Fibroblast of skin of left quadriceps (primary cell): ENCODE measurements at places on chromosomes 11 and 22.

DNA sequence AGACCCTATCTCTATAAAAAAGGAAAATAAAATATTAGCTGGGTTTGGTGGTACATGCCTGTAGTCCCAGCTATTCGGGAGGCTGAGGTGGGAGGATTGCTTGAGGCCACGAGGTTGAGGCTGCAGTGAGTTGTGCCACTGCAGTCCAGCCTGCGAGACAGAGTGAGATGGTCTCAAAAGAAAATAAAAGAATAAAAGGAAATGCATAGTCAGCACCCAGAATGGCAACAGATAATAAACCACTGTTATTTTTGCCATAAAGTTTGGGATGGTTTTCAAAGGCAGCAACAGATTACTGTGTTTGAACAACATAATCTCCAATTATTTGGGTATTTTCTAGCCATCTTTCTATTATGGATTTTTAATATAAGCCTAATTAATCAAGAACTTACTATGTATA lies 61.9 kb downstream of the ATG16L2 start:
- DNase-seq = no peak

- peak; percentile 42 for DNase-seq
Measured at GRCh38 chr11:90747057-90747456, 524.2 kb upstream of the CHORDC1 start.

- no peak for DNase-seq
Measured at GRCh38 chr22:46596032-46596441, 24.1 kb upstream of the GRAMD4 start.

DNA sequence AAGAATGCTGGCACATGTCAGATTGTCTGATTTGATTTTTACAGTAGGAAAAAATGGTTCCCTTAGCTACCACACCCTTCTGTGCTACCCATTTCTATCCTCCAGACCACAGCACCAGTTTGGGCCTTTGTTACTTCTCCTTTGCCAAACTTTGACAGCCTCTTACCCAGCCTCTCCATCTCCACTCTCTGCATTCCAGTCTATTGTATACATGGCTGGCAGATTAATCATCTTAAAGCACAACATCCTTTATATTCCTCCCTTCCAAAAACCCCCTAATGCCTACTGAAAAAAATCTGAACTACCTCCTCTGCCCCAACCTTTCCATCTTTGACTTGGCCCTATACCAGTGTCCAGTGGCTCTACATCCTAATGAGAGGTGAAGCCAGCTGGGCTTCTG lies 10.8 kb upstream of the PANX1 start:
- DNase-seq = no peak

DNA sequence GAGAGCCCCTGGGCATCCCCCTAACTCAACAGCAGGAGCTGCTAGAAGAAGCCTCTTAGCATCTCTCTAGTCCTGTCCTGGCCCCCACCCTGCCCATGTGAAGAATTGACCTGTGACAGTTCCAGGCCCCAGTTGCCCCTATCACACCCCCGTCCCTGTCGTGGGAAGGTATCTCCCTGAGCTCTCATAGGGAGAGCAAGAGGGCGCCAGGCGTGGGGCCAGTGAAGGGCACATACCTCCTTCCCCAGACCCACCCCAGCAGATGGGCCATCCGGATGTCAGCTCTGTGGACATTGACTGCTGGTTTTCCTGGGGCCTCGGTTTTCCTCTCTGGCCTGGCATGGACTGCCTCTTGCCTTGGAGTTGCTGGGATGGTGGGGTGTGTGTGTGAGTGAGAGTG lies 29.5 kb downstream of the CD82 start:
- no peak for DNase-seq

- no peak for DNase-seq
Measured at GRCh38 chr11:18726040-18726439, at the start of gene IGSF22. TSS of gene IGSF22 (minus strand) at chr11:18726188. CDS start at chr11:18724236, 1,952 bp downstream.

GRCh38 chr11:11845551-11845950 lies 3.8 kb downstream of the USP47 start:
- no peak for DNase-seq
